H7 (cell line): ENCODE measurements at places on chromosomes 6 and 20. TPM values are rescaled to one million over a fixed set of nuclear protein-coding genes. Genes with fewer than 3 reads are reported as not detected.
A peak's percentile ranks its signal among the peaks of the same experiment; 100 is the strongest.

DNA sequence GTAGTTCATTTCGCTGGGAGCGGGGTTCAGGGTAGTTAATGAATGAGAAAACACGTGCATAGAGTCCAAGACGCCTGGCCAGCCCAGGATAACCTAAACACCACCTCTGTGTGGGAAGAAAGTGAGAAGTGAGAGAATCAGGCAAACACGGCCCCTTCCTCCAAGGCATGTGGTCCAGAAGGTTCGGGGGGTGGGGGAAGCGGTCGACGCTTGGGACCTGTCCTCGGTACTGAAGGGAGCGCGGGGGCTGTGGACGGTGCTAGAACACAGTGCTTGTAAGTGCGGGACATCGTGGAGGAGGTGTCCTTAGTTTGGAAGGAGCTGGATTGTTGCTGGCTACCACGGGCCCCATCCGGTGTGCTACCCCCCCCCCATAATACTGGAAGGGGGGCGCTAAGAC is 1.7 kb upstream of the VSTM2L start:
- DNase-seq, result peak; percentile 87

DNA sequence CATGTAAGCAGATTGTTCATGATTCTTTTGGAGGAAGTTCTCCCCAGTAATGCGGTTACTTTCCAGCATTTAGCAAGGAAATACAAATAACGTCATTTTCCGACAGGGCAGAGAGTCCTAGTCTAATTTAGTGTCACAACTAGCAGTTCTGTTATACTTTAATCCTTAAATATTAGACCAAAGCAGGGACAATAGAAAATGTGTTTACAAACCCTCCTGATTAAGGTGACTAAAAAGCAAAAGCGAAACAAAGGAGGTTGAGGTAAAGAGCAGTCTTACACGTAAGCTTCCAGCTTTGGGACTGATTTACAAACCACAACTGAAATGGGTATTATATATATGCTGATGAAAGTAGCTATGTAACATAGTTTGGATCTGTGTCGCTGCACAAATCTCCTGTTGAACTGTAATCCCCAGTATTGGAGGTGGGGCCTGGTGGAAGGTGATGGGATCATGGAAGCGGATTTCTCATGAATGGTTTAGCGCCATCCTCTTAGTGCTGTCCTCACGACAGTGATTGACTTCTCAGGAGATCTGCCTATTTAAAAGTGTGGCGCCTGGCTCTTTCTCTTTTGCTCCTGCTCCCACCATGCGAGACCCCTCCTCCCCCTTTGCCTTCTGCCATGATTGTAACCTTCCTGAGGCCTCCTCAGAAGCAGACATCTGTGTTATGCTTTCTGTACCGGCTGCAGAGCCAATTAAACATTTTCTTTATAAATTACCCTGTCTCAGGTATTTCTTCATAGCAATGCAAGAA is 81.9 kb downstream of the PLCB1 start:
- DNase-seq, result no peak

GRCh38 chr6:99091985-99092384 is 144.2 kb upstream of the FBXL4 start:
- DNase-seq, result no peak

- DNase-seq, result no peak
These were observed 192.5 kb upstream of the PLCB4 start for GRCh38 chr20:8876366-8876765.

DNA sequence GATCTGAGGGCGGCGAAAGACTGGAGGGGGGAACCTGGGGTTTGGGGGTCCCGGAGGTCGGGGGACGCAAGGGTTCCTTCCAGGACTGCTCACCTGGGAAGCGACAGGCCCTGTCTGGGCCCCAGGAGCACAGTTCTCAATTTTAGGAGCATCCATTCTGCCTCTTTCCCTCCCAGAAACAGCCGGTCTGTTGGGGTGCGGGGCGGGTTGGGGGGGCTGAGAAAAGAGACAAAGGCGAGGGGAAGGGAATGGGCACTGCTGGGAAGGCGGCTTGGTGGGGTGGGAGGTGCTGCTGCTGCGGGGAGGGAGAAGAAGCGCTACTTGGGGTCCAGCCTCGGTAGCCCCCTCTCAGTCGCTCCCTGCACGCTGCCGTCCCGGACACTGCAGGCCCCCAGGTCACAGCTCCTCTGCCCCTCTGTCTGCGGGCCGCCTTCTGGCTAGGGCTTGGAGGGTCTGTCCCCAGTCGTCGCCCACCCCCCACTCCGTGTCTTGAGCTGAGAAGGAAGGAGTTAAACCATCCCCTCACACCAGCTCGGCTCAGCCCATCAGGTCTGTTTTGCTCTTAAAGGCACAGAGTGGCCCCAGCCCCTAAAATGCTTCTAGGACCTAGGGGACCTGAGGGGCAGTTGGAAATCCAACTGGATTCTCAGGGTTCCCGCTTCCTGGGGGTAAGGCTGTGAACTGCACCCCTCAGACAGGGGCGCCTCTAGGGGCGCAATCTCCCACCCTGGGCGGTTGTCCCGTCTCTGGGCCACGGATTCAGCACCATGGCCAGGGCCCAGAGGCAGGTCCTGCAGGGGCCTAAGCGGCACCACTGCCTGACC is 690 bp downstream of the GDAP1L1 start:
- peak; percentile 94 for DNase-seq

DNA sequence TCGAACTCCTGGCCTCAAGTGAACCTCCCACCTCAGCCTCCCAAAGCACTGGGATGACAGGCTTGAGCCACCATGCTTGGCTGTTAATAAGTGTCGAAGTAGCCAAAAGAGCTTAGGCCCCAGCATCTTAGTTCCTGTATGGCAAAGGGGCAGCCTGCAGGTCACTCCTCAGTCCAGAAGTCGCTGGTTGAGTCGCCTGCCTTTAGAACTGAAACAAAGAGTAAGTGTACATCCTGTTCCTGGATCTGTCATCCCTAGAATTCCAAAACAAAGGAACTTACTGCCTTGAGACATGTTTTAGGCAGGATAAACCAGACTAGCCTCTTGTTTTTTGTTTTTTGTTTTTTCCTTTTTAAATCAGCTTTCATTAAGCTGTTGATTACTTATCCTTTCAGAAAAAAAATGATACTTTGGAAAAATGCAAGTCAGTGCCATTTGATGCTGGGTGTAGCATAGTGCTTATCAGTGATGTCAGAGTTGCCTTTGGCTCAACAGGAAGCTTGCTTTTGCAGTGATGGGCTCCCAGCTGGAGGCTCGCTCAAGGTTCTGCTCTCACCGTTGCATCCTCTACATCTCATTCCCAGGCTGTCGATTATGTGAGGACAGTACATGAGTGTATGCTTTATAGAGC is 9.0 kb downstream of the ACTR5 start:
- no peak for DNase-seq

The EEF1A2 gene
- total RNA-seq, result 30.7 and 37.1 TPM in 2 replicates

The RBM12 gene
- 49.5 and 50.0 TPM in 2 replicates for total RNA-seq

The BMP5 gene
- 0.10 TPM in 1 of 2 replicates, not detected in the other for total RNA-seq
